Left hindlimb (tissue), 1 donor: ENCODE measurements at places on chromosomes 1 and 21.

DNA sequence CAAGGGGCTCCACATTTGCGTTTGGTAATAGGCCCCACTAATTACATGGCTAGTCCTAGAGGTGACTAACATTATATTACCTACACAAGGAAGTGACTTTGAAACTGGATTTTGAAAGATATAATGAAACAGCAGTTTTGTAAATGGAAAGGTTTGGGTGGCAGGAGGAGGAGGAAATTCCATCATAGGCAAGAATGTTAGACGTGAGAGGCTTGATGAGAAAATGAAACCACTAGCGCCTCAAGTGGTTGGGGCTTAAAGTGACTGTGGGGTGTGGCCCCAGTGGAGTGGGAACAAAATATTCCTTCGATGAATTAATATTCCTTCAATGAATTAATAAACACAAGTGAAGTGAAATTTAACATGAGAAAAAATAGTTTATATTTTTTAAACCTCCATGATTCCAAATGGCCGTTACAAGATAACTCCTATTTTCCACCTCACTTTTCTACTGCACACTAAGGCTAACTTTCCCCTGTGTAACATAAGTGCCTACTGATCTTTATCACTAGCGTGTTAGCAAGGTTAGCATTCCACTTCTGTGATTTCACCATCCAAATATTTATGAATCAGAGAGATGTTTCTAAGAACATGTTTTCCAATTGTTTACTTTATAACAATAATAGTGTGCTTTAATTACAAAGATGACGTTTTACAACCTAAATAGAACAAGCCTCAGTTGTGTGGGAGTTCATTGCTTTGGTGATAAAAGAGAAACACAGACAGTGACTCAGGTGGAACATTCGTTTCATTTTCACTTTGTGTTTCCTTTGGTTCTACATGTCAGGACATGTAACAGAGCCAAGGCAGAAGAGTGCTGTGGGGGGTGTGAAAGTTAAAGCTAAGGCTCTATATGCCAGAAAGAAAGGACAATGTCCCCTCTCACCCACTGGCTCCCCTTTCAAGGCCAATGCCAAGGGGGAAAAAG, 12.5 kb upstream of the ATF3 start:
- DNase-seq: no peak

DNA sequence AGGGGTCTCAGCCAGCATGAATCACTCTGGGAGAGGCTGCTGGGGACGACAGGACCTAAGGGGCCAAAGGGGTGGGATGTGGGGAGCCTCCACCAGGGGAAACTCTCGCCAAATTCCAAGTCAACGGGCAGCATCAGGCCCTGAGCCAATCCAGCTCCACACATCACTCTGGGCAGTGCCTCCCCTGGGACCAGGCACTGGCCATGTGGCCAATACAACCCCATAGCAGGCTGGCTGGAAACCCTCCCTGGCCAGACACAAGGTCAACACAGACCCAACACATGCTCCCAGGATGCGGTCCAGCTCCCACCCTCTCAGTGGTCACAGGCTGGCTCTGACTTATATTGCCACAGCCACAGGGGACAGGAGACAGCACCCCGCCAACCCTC, 60.0 kb downstream of the MEGF6 start:
- DNase-seq: no peak

- no peak for DNase-seq
Measured at GRCh38 chr1:217369271-217369981, 261.5 kb downstream of the GPATCH2 start.

DNA sequence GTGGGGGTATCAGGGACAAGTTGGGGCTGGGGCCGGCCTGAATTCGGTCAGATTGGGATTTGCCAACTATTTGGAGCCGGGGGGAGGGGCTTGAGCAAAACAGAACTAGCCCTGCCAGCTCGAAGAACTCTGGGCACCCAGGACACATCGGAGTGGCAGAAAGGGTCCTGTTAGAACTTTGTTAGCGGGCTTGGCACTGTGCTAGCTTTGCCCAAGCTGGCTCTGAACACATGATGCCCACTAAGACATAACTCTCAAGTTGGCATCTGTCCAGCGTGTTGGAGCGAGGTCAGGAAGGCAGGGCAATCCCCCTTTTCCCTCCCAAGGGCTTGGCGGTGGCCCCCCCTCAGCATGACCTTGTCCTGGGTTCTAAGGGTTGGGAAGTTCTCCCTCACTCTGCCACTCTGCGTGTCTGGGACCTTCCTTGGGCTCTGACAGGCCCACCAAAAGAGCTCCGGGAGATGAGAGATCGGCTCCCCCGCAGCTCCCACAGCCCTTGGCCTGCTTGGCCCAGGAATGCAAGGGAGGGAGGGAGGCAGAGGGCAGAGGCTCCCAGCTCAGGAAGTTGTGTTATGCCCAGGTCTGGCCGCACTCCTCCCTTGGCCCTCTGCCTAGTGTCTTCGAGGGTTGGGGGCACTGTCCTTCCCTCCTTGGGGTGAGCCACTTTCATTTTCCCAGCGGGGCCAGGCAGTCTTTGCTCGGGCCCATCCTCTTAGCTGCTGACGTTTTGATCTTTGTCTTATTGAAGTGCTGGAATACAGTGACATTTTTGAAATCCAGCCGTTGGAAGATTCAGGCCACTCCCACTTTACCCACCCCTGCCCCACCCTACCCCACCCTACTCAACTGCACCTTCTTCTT, 1.2 kb downstream of the LMNA start:
- peak; percentile 83 for DNase-seq

- DNase-seq: no peak
Measured at GRCh38 chr1:65421351-65422025, 1.0 kb downstream of the LEPR start.

DNA sequence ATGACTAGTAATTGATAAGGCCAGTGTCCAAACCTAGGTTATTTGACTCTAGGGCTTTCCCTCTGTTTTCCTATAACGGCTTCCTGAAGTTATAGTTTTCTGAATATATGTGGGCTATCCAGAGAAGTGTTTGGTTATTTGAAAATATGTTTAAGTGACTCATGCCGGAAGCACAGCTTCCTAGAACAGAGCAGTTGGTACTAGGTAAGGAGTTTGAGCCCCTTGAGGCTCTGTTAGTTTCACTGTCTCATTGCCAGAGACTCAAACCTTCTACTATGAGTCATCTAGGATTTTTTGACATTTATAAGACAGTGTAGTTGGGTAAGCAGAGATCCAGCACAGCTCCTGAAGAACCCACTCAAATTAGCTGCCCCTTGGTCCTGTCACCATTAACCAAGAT, 27.1 kb upstream of the LEPR start:
- no peak for DNase-seq

GRCh38 chr1:10765734-10766478, 30.5 kb downstream of the CASZ1 start:
- DNase-seq: no peak

DNA sequence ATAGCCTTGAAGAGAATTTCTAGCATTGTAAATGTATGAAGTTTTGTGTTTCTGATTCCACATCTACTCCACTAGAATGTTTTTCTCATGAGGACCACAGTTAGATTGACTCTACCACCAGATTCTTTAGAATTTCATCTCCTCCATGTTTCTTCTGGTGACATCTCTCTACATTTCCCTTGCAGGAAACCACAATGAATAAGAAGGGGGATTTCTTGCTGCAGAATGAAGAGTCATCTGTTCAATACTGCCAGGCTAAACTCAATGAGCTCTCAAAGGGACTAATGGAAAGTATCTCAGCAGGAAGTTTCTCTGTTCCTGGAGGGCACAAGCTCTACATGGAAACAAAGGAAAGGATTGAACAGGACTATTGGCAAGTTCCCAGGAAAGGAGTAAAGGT, 18.6 kb downstream of the GBP6 start:
- DNase-seq: no peak

DNA sequence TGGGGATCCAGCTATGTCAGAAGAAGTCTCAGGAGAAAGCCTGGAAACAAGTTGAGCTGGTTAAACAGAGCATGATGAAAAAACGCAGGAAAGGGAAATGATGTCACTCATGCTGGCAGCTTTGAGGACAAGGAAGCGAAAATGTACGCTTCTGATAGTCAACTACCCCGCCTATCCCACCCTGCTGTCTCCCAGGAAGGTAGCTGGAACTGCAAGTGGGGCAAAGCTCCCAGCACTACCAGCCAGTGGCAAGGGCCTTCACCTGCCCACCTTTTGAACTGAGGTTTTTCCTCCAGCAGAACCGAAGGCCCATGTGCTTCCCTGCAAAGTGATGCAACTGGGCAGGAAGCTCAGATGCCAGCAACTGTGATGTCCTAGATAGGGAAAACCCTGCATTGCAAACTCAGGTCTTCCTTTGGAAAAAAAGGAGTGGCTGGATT, 6.3 kb upstream of the IL20 start:
- DNase-seq: no peak

- no peak for DNase-seq
Measured at GRCh38 chr1:9319789-9320519, 27.3 kb downstream of the SPSB1 start.

DNA sequence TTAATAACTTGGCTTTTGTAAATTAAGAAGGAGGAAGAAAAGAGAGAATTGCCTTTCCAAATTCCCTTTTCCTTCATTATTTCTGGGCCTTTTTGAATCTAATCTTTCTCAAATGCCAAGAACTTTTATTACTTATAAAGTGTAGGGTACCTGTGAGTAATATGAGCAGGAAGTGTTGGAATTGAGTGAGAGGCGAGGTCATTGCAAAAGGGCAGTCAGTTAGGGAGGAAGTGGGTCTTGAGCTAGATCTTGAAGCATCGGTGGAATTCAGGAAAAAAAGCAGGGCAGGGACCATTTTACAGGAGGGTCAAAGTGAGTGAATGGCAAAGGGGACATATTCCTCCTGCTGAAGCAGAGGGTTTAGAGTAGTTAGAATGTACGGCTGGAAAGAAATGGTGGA, 23.4 kb downstream of the DDI2 start:
- DNase-seq: no peak

DNA sequence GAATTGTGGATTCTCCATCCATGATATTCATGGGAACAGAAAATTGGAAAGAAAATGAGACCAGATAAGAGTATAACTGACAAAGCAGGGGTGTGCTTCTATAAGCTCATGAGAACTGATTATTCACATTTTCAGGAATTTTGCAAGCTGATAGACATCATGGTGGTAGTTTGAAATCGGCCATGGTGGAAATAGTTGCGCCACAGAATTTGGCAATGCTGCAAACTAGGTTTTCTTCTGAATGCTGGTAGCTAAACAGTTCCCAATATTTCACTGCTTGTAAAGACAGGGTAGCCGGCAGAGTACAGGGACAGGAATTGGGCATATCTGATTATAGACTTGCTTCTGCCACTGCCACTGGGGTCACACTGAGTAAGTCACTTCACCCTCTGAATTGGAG, 151.1 kb downstream of the PLXNA2 start:
- DNase-seq: no peak

DNA sequence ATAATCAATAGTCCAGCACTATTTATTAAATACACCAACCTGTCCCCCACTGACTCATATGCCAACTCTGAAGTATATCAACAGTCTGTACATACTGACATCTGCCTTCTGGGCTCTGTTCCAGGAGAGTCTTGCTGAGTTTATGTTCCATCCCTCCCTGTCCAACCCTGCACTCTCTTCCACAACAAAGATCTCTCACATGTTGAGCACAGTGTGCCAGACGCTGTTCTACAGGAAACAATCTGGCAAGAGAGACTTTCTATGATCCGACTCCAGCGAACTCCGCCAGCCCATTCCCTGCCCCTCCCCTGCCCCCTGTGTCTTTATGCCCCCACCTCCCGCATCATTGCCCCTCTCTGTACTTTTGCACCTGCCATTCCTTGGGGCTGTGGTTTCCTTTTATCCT, 3.4 kb downstream of the LACTBL1 start:
- peak; percentile 66 for DNase-seq

DNA sequence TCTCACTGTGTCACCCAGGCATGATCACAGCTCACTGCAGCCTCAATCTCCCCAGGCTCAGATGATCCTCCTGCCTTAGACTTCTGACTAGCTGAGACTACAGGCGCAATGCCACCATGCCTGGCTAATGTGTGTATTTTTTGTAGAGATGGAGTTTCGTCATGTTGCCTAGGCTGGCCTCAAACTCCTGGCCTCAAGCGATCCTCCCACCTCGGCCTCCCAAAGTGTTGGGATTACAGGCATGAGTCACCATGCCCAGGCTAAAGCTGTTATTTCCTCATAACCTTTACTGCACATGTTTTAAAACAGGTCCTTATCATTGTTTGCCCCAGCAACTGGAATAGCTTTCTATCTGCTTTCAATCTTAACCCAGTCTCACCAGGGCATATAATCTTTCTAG, 2.9 kb downstream of the SARS1 start:
- DNase-seq: no peak
